G401 (cell line): ENCODE measurements at places on chromosomes 5 and 9.

- no peak for DNase-seq
These were observed 340.2 kb downstream of the ADAMTS6 start for GRCh38 chr5:65141493-65141892.

- DNase-seq, result no peak
These were observed 325.5 kb downstream of the CWC27 start for GRCh38 chr5:65094279-65094678.

DNA sequence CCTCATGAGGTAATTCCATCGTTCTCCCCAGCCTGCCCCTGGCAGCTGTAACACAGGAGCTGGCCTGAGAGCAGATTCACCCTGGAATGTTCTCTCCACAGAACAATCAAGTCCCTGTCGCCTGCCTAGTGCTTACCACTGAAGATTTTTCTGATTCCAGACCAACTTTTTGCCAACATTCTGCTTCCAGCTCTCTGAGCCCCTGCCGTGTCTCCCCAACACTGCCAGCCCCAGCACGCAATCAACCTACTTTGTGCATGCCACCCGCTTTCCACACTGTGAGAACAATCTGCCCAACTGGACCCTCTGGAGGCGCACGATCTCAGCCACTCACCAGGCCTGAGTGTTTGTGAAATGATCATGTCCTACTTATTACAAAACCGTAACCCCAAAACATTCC lies 62.6 kb downstream of the PSMB7 start:
- peak; percentile 75 for DNase-seq

DNA sequence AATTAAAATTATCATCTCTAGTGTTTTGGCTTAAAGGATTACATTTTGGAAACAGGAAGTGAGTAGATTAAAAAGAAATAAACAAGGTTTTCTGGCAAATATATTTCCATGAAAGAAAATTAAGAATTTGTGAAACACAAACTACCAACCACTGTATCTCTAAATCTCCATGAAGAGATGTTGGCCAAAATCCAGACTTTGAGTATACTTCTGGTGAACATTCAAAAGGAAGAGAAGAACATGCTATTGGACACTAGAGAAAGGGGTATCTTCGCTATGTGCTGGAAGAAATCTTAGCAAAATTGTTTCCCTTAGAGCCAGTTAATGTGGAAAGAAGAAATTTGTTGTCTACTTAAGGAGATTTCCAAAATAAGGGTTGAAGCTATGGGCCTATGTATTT lies 710.4 kb upstream of the CTNND2 start:
- DNase-seq, result no peak

- no peak for DNase-seq
These were observed 160.7 kb downstream of the PDE4D start for GRCh38 chr5:59732806-59733205.

- no peak for DNase-seq
These were observed 7.6 kb upstream of the CCDC152 start for GRCh38 chr5:42749020-42749419.

- DNase-seq, result no peak
These were observed 214.7 kb downstream of the FBXL17 start for GRCh38 chr5:108167174-108167573.

GRCh38 chr5:157747766-157748700 lies 4.5 kb downstream of the LSM11 start:
- DNase-seq, result no peak

DNA sequence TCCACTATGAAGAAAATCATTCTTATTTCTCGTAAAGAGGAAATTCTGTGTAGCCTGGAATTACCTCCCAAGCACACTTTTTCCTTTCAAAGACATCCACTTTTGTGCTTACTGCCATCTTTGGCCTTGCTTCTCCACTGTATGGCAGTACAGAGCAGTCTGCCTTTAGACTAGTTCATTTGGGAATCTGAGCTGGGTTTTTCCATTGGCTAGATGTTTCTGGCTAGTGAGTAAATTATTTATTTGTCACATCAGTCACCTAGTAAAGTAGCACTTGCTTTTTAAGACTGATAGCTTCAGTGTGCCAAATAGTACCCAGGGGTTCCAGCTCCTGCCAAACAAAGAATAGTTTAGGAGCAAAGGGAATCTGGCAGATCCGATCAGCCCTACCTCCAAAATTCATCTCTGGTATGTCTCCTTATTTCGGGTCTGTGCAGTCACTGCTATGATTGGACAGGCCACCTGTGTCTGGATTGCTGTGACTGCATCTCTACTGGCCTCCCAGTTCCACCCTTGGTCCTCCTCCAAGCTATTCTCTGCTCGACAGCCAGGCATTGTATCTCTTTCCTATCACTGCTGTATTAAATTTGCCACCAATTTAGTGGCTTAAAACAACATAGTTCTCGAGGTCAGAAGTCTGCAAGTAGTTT lies 97.6 kb downstream of the NUDT12 start:
- DNase-seq, result no peak

DNA sequence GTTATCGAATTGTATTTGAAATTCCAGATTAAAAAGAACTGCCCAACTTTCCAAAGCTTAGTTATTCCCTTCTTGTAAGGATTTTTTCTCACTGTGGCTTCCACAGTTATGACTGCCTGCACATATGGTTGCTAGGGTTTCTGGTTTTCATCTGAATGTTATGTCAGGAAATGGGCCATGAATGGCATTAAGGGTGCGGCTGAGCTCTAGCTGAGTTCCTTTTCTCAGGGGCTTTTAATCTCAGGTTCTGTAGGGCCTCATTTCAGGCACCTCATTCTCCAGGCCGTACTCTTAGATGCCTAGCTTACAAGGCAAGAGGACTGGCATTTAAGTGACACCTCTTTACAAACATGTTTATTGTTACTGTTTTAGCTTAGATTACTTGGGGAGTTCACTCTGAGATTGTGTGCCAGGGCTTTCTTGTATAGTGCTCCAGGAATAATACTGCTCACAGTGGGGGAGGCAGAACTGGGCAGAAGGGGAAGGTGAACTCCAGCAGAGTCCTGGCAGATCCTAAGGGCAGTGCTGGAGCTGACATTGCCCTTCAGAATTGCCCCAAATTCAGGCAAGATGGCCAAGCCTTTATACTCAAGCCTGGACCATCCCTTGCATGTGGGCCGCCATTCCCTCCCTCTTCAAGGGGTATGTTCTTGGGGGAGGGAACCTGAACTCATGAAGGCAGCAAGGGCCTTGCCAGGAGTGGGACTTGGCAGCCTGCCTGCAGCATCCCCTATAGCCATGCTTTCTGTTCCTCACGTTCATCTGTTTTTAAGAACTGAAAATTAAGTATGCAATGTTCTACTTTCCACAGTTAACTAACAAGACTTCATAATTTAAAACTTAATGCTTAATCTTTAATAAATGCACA lies 111.5 kb downstream of the KDM4C start:
- DNase-seq, result peak; percentile 97

DNA sequence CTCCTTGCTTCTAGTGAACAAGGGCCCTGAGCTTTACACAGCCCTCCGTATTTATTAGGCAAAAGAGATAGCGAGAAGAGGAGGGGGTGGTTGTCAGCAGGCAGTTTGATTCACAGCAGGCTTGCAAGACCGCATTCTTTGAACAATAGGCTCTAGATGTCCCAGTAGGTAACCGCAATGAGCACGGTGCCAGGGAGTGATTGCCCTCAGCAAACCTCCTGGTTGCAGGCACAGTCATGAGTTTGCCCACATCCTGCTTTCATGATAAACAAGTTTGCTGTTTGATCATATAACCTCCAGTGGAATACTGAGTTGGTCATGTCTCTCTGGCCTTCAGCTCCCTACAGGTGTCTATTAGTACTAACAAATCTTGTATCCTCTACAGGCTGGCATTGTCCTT lies 66.1 kb downstream of the CACNA1B start:
- DNase-seq, result no peak

GRCh38 chr9:4640027-4640426 lies 22.1 kb upstream of the PLPP6 start:
- DNase-seq, result peak; percentile 14

DNA sequence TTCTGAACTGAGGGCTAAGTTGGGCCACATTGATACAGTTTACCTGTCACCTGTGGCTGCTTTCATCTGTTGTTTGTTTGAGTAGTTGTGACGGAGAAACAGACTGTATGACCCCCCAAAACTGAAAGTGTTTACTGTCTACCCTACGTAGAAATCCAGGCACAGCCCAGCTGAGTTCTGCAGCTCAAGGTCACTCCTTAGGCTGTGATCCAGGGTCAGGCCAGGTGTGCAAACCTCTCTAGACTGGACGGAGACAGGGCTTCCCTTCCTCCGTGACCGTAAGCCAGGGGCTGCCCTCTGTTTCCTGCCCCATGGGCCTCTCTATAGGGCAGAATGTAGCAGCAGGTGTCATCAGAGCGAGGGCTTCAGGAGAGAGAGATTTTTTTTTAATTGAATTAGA lies 207.9 kb upstream of the OTULINL start:
- DNase-seq, result no peak

DNA sequence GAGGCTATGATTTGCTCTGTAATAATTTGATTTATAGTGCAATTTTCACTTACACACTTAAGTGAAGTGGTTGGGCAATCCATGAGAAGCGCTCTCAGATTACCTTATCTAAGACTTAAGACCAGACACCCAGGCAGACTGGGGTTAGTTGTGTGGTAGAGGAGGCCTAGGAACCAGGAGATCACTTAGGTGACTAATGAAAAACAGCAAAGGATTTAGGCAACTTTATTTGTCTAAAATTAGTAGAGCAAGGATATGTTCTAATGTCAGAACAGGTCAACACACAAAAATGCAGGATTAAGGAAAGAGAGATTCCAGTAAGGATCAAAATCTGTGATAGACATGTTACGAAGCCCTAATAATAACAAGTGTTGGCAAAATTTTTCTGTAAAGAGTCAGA lies 913.8 kb downstream of the TLE1 start:
- DNase-seq, result no peak

DNA sequence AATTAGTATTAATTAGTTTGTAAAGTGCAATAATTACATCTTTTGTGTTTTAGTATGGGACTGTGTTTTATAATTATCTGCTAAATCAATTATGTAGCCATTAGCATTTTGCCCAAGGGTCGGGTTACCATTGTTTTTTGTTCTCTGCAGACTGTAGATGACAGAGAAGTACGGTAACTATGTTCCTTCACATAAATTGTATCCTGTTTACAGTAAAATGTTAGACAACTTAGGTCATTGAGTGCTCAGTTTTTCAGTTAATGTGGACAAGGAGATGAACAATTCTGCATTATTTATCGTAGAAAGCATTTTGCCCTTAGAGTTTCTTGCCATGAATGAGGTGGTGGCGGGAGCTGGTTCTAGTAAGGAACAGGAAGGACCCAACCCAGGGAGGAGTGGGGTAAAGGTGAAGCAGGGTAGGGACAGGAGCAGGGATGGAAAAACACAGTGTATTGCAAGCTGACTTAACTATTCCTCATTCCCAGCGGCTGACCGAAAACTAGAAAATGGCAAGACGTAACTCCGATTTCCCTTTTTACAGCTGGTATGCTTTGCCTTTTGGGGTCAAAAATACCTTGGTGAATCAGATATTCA lies 243.7 kb upstream of the SLC24A2 start:
- no peak for DNase-seq

- DNase-seq, result no peak
These were observed 22.5 kb downstream of the ZNF462 start for GRCh38 chr9:106885451-106885850.

- DNase-seq, result no peak
These were observed 34.3 kb downstream of the MRPL36 start for GRCh38 chr5:1765141-1765879.

- DNase-seq, result no peak
These were observed 59.8 kb upstream of the COX7C start for GRCh38 chr5:86557920-86558319.

- DNase-seq, result no peak
These were observed 10.9 kb downstream of the ABL1 start for GRCh38 chr9:130845901-130846481.

GRCh38 chr9:79615038-79615437 lies 43.3 kb downstream of the TLE4 start:
- DNase-seq, result peak; percentile 97

DNA sequence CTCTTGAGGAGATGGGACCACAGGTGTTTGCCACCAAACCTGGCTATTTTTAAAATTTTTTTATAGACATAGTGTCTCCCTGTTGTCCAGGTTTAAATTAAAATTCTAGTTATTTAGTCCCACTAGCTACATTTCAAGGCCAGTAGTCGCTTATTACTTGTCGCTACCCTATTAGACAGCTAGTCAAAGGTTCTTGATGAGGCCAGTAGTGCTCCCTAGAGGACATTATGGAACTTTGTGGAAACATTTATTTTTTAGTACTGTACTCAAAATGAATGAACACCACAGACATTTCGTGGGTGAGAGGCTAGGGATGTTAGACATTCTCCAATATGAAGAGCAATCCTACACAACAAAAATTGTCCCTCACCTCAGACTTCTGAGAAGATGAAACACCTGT lies 14.4 kb upstream of the GRXCR2 start:
- no peak for DNase-seq

DNA sequence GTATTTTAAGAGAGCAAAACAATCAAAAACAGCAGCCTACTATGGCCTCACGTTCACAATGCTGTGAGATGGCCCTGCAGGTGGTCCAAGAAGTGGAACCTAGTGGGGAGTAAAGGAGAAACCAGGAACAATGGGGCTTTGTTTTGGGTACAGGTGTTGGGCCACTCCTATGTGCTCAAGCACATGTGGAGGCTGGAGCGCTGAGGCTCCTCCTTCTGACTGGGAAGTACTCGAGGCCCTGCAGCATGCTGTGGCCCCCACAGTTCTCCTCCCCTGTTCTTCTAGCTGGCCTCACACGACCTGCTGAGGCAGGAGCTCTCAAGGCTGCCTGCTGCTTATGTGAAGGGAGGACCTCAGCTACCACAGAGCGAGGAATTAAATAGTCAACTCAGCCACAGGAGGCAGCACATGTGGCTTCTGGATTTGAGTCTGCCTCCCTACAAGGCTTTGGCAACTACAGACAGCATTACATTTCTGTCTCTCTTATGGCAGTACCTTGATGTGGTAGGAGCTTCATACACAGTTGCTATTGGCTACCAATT lies 482.3 kb downstream of the SPOCK1 start:
- DNase-seq, result no peak

GRCh38 chr5:134328619-134329018 lies 38.4 kb downstream of the CDKL3 start:
- DNase-seq, result no peak

DNA sequence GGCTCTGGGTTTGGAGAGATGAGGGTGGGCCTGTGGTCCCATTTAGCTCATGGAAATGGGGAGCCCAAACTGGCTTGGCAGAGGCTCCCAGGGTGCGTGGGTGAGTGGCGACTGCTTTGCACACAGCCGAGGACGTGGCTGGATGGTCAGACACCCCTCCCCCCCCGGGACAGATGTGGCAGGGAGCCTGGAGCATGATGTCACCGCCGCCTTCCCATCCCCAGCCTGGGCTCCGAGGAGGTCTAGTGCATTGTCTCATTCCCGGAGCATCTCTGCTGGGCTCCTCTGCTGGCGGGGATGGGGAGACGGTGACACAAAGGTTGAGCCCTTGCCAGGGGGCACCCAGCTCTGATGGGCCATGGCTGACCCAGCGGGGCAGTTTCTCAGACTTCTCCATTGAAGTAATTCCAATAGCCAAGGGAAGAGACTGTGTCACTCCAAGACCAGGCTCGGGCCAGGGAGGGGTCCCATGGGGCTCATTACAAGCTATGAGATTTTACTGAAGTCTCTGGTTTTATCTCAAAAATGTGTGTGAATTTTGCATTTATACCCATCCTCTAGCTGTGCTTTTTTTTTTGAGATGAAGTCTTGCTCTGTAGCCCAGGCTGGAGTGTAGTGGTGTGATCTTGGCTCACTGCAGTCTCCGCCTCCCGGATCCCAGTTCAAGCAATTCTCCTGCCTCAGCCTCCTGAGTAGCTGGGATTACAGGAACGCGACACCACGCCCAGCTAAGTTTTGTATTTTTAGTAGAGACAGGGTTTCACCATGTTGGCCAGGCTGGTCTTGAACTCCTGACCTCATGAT lies 36.1 kb downstream of the HMCN2 start:
- DNase-seq, result no peak

- DNase-seq, result no peak
These were observed 38.4 kb downstream of the RCL1 start for GRCh38 chr9:4831119-4831518.
